ENCODE measurements at places on chromosomes 5 and 9.

DNA sequence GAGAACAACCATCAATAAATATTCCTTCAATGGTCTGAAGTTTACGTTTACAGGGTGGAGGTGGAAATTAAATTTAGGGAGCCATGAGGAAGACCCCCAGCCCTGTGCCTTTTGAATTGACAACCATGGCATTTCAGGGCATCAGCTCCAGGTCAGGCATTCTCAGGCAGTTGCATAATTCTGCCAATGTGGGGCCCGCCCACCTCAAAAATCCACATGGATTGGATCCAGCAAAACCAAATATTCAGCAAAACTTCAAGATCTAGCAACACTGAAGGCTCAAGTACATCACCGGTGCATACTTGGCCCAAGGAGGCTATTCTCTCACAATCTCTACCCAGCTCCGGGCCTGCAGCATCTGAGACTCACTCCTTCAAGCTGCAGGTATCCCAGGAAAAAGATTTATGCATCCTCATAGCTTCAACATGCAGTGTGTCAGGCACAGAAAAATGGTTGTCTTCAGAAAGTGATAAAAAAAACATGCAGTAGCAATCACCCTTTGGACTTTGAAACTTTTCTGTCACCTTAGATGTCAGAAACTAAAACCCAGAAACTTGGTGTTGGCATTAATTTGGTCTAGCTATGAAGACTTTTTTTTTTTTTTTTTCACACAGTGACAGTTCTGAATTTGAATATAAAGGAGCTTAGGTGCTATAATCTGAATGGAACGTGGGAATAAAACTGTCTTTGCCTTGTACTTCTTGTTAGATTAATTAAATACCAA is 21.4 kb upstream of the ANXA2R start:
- no peak for DNase-seq

DNA sequence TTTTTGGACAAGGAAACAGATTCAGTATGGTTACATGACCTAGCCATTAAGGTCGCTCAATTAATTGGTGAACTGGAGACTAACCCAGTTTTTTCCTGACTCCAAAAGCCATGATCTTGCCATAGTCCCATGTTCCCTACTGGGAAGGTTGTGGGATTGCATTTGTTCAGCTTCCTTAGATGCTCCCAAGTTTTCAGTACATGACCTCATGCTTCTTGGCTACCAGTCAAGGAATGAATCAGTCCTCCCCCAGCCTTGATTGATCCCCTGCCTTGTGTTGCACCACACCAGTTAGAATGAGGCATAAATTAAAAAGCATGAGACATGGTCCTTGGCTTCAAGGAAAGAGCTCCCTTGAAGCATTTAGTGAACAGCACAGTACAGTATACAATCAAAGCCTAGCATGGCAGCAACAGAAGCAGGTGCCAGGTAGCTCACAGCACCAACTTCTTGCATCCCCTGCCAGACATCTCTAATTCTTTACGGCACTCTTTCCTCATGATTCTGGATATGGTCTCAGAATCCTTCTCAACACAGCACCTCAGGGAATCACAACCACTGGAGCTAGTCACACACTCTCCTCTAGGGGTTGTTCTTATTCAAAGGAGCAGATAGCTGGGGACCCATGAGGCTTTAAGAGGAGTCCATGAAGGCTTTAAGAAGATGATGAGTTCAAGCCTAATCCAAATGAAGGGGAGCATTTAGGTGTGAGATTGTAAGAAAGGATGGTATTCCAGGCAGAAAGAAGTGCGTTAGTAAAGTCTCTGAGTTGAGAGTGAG is 295.5 kb upstream of the CLINT1 start:
- no peak for DNase-seq

- DNase-seq, result no peak
Measured at GRCh38 chr9:91880378-91880972, 69.6 kb downstream of the ROR2 start.

GRCh38 chr9:33524306-33524947 is 376 bp downstream of the ANKRD18B start:
- no peak for DNase-seq

DNA sequence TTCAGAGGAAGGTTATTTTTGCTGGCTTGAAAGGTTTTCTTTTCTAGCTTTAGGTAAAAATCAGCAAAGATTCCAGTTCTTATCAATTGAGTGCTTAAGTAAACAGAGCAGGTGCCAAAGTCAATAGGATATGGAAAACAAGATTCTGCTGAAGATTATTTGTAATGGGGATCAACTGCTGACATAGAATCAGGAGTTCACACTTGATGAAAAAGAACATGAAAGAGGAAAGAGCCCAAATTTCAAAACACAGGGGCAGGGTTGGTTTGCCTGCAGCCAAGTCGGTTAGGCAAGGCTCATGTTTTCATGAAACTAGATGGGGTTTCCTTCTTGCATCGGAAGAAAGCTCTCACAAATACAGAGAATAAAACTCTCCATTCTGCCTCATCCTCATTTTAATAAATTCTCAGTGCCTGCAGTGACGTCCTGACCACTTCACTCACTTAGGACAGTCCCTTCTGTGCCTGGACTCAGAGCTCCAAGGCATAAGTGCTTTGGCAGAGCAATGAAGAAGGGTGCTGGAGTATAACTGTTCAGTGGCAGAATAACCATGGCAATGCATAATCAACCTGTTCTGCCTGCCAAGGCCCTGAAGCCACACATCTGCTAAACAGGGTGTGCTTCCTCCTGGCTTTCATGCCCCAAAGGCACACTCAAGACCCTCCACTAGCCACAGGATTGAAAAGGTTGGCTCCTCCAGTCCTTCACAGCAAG is 179.6 kb downstream of the GNAQ start:
- DNase-seq, result no peak

GRCh38 chr9:108186642-108187395 is 669.0 kb downstream of the ACTL7B start:
- no peak for DNase-seq

DNA sequence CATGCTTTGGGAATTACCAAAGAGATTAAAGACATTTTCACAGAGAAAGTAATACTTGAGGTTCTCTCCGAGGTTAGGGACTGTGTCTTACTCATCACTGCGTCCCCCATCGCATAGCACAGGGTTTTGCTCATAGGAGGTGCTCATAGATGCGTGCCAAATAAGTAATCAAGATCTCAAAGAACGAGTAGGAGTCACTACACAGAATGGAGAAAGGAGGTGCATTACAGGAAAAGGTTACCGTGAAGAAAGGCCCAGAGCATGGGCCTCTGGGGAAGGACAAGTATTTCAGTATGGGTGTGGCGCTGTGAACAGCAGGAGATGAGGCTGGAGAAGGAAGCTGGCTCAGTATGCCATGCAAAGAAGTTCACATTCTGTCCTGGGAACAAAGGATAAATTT is 182.4 kb downstream of the ACTL7B start:
- DNase-seq, result no peak

Data from activated CD4-positive, alpha-beta T cell treated with anti-CD3 and anti-CD28 coated beads, Interleukin-2, amount 50 U/mL, for 1 hour (primary cell).